ENCODE measurements at places on chromosomes 3 and 15. TPM values are rescaled to one million over a fixed set of nuclear protein-coding genes. Genes with fewer than 3 reads are reported as not detected.

The LINGO1 gene
- total RNA-seq, result 2.7 TPM

The GPR15 gene
- not detected for total RNA-seq

The LRRIQ4 gene
- total RNA-seq, result not detected

The BFSP2 gene
- not detected for total RNA-seq

The TRPM1 gene
- not detected for total RNA-seq

The USP50 gene
- not detected for total RNA-seq

The CELF6 gene
- total RNA-seq, result not detected

The ATP10A gene
- 0.97 TPM for total RNA-seq

All from cardiac atrium fibroblast (primary cell).